H7 (cell line): ENCODE measurements at places on chromosomes 1 and 21.
A peak's percentile ranks its signal among the peaks of the same experiment; 100 is the strongest.

DNA sequence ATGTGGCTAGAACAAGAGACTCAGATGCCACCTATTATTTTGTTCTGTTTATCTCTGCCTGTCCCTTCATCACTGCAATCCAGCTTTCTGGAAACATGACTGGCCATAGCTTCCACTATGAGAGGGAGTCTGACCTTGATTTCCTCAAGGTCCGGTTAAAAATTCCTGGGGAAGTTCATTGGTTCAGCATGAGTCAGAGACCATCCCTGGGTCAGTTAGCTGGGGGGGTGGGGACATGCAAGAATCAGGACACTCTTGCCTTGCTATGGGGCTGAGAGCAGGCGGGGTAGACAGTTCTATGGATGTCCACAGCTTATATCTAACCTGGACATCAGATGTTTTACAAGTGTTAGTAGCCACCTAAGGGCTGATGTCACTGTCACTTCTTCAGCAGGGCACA is 81.1 kb downstream of the TENT5C start:
- no peak for DNase-seq

DNA sequence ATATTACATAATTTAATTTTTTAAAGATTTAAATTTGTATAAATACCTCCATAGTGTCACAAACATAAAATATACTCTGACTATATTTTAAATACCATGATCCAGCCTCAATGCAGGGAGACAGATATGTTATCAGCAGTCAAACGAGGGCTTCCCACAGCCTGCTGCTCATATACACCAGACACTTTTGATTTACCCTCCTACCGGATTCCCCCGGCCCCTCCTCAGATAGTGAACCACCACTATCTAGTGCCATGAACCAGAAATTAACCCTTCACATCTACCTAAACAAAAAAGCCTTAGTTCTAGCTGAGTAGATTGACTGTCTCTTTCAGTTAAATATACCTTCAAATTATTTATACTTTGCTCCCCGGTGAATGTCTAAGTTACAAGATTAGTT is 52.4 kb upstream of the C1orf53 start:
- DNase-seq: no peak

DNA sequence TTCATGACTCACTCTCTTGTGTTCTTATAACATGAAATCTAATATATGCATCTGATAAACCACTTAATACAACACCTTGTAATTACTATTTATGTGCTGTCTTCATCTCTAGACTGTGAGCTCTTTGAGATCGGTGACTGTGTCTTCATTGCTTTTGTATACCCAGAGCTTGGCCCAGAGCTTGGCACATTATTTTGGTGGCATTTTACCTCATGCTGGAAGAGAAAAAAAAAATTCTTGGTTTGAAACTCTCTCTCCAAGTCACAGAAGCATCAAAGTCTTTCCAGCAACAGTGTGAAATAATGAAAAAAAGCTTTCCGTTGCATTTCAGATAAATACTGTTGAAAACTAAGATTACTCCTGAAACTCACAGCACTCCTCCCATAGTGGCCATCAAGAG is 451.6 kb downstream of the NUF2 start:
- no peak for DNase-seq

GRCh38 chr1:37850352-37850955 is 8.9 kb downstream of the MTF1 start:
- DNase-seq: no peak

DNA sequence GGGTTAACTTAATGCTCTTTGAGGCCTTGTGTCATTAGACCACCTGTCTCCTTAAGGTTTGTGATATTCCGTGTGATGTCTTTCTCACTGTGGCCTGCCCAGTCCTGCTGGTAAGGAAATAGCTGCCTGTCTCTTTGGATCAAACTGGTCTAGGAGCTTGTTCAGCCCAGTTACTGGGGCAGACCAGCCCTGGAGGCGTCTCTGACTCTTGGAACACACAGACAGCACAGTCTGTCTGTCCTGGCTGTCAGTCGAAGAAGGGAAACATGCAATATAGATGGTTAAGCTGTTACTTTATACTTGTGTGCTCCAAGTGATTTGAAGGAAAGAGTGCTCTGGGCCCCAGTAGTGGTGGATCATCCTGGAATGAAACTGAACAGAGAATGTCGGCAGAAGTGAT is 20.4 kb downstream of the PBX1 start:
- DNase-seq: no peak

DNA sequence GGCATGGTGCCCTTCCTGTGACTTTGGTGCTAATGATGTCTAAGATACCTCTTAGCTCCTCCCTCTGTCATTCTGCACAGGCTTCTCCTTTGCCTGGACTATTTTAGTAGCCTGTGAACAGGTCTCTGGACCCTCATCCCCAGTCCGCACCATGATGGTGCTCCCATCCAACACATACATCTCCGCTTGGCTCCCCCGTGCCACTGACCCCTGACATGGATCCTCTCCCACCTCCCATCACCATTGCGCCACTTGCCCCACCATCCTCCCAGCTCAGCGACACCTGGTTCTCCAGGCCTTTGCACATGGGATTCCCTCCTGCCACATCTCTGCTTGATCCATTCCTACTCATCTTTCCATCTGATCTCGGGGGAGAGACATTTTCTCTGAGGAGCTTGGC is 33.9 kb downstream of the RUNX3 start:
- DNase-seq: peak; percentile 13
